D721Med (cell line): ENCODE measurements at places on chromosomes 5 and 9.

- no peak for DNase-seq
These were observed 43.8 kb downstream of the WDR36 start for GRCh38 chr5:111135946-111136345.

- no peak for DNase-seq
These were observed 77.5 kb upstream of the TGFBR1 start for GRCh38 chr9:99027443-99027842.

GRCh38 chr9:133916159-133916541 is 76.0 kb downstream of the VAV2 start:
- no peak for DNase-seq

DNA sequence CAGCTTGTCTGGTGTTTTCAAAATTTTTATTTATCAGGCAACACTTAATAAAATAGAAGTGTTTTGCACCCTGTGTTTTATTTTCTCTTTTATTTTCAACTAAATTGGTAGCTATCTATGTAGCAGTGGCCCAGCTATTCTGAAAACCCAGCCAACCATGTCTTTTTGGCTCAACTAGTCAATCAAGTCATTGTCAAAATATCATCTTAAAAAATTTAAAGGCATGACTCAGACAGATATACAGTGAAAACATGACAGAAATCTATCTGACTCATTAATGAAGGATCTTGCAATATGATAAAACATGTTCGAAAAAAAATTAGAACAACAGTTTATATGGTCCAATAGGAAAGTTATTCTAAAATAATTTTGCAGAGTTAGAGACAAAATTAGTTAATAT is 75.1 kb downstream of the HSD17B4 start:
- DNase-seq = no peak

DNA sequence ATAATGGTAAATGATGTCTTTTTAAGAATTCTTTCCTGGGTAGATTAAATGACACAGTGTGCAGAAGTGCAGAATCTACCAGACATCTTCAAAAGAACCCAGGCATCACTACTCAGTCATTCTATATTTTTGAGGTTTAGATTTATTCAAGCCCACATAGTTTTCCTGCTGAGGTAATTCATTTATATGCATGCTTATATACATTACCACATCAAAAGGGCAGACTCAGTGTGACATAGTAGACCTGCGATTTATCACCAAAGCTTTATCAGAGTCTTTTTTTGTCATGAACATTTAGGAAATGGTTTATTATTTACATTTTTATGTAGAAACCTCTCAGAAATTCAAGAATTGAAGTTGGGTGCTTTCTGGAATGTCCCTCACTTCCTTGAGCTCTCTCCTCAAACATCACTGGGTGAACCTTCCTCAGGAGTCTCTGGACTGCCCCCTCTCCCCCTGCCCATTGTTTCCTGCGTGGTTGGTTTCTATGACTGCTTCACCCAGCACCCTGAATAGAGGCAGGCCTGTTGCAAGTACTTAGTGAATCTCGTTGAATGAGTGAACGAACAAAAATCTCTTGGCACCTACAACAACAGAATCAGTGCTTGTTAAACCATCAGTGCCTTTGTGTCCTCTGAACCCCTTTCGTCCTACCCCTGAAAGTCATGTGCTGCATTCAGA is 42.5 kb downstream of the ADAMTS16 start:
- DNase-seq = no peak

GRCh38 chr5:77065256-77065655 is 21.8 kb downstream of the ZBED3 start:
- no peak for DNase-seq

GRCh38 chr5:135443161-135443960 is 3.8 kb downstream of the DCANP1 start:
- no peak for DNase-seq

GRCh38 chr5:122327110-122327509 is 15.1 kb downstream of the SNCAIP start:
- DNase-seq = no peak

DNA sequence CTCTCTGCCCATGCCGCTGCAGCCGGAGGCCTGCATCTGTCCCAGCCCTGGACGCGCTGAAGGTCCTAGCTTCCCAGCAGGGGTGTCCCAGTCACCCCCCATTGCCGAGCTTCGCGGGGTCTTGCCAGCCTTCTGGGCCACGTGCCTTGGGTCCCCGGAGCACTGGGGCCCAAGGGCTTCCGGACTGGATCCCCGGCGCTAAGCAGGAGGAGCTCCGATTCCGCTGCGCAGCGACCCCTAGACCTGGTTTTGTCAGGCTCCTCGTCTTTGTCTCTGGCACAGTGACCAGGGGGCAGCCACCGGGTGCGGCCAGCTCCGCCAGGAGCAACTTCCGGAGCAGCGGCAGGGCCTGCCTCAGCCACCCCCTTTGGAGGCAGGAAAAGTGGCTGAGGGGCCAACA is 3.3 kb upstream of the IRX1 start:
- DNase-seq = no peak

- DNase-seq = no peak
These were observed 52.6 kb upstream of the FANCC start for GRCh38 chr9:95370064-95370463.

- no peak for DNase-seq
These were observed 37.6 kb downstream of the DUSP1 start for GRCh38 chr5:172733131-172733973.

- no peak for DNase-seq
These were observed 6.2 kb upstream of the TMEM141 start for GRCh38 chr9:136784997-136785361.

GRCh38 chr9:38342096-38342495 is 50.4 kb upstream of the ALDH1B1 start:
- DNase-seq = no peak

DNA sequence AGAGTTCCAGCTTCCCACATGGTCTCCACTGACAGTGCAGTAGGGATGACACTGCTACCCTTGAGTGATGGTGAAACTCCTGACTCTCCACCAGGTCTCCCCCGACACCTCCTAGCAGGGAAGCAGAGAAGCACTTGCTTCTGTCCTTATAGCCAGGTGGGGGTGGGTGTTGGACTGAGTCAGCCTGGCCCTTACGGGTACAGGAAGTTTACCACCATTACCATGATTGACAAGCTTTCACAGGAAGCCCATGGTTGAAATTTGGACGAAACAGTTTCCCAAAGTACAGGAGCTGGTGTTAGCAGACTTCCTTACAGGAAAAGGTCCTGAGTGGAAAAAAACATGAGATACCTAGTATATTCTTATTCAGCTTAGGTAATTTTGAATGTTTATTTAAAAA is 3.1 kb upstream of the FBXL7 start:
- DNase-seq = no peak

GRCh38 chr5:171614971-171615653 is 170.5 kb upstream of the SMIM23 start:
- DNase-seq = no peak

- DNase-seq = no peak
These were observed 547 bp downstream of the ANP32B start for GRCh38 chr9:97983589-97984187.

- no peak for DNase-seq
These were observed 1.6 kb upstream of the FBXW11 start for GRCh38 chr5:172008111-172008455.

DNA sequence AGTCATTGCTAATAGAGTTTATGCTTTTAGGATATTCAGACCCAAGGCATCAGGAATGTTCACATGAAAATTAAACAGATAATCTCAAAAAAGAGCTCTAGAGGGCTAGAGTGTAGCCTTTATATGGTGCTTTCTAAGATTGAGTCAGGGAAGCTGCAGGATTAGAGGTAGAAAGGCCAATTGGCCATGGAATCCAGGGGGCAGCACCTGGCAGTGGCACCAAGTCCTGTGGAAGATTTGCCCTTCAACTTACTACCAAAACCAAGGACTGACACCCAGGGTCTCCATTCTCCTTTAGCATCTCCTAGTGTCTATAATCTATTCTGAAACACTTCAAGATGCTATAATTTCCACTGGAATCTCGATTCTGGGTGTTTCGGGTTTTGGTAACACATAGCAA is 112.4 kb downstream of the ACER2 start:
- DNase-seq = no peak

- no peak for DNase-seq
These were observed 80.3 kb downstream of the CDO1 start for GRCh38 chr5:115736004-115736689.

DNA sequence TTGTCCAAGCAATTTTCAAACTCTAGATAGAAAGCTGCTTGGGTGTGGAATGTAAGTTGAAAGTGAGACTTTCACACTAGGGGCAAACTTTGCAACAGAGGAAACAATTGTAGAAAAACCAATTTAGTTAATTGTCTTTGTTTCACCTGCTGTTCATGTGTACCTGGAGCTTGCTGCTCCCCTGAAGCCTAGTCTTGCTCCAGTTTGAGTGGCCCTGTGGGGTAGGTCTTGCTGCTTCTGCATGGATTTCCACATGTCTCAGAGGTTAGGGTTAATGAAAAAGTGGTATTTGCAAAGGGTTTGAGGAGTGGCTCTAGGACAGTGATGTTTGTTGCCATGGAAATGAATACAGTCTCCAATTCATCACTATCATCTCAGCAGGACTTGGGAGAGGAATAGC is 182.2 kb downstream of the FSTL4 start:
- DNase-seq = no peak

DNA sequence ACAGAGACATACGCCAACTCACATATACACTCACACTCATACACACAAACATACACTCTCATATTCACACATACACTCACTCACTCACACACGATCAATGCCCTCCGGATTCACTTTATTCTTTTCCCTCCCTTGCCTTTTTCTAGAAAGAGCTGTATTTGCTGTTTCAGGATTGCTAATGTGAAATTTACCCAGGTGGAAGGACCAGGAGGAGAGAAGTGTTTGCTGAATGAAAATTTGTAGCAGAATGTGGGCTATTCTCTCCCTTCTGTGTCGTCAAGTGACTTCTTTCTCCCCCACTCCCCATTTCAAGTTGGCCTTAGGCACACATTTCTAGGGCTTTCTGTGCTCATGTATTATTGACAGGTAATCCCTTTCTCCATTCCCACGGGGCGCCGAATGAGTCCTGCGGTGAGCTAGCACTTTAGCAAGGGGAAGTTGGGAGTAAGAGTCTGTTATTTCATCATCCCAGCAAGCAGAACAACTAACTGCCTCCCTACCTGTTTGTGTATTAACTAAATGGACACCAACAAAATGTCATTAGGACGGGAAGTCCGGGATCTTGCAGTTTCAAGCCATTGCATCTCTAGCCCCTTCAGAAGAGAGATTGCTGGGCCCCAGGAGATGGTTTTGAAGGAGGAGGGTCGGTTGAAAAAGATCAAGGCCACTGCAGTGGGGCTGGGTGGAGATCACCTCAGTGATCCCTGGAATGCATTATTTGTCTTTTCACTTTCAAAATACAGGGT is 97.1 kb upstream of the TAF11L2 start:
- no peak for DNase-seq

GRCh38 chr5:37661227-37661920 is 178.5 kb downstream of the GDNF start:
- DNase-seq = no peak

- DNase-seq = no peak
These were observed 63.1 kb downstream of the RNF38 start for GRCh38 chr9:36337002-36337401.

DNA sequence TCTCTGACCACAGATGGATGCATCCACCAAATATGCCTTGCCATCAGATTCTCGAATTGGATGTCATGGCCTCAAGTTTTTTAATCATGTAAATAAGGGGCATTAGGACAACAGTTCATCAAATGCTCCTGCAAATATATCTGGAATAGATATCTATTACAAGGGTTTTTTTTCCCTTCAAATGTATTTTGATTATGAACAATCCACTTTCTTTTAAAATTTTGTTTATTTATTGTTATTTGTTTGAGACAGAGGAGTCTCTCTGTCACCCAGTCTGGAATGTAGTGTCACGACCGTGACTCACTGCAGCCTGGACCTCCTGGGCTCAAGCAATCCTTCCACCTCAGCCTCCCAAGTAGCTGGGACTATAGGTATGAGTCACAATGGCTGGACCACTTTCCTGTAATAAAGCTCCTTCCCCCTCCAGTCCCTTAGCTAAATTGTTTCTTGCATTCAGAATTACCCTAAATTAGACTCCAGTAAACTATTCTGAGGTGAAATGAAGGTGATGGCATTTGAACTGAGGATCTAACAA is 1412.1 kb downstream of the EFNA5 start:
- no peak for DNase-seq

DNA sequence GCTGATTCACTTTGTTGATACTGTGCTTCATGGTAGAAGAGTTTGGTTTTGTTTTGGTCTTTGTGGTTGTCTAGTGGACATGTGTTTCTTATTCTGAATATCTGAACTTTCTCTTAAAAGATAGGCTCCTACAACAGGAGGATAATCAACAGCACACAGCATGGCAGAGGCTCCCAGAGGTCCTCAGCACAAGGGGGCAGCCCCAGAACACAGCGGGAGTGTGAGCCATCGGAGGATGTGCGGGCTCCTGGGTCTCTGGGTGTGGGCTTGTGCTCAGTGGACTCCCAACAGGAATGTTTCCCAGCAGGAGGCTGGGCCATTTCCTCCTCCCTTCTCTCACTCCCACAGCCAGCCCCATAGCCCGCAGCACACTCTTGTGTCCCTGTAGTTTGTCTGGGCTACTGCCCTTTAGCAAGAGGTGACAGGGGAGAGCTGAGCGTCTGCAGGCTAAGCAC is 164.3 kb upstream of the OTULINL start:
- no peak for DNase-seq

GRCh38 chr9:112065806-112066606 is 109.1 kb downstream of the SUSD1 start:
- no peak for DNase-seq

DNA sequence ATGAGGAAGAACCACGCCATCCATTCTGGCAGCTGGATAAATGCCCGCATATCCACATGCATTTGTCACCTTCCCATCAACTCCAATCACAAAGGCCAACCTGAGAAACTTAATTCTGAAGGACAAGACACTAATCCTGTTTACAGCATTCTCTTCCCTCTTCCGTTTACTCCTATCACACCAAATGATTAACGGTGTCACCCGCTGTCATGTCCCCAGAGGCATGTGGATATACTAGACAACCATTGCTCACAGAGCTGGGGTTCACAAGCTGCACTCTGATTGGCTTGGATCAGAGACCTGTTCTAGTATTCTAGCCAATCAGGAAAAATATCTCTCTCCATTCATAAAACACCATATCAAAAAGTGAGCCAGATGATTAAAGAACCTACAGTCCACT is 3.6 kb downstream of the MACROH2A1 start:
- DNase-seq = no peak

GRCh38 chr5:94245608-94246007 is 372.8 kb downstream of the KIAA0825 start:
- DNase-seq = no peak

- no peak for DNase-seq
These were observed 78.8 kb downstream of the PDE6A start for GRCh38 chr5:149865746-149866145.

GRCh38 chr5:168707716-168708695 is 128.8 kb upstream of the PANK3 start:
- no peak for DNase-seq
